ENCODE measurements at places on chromosomes 13 and 19.

DNA sequence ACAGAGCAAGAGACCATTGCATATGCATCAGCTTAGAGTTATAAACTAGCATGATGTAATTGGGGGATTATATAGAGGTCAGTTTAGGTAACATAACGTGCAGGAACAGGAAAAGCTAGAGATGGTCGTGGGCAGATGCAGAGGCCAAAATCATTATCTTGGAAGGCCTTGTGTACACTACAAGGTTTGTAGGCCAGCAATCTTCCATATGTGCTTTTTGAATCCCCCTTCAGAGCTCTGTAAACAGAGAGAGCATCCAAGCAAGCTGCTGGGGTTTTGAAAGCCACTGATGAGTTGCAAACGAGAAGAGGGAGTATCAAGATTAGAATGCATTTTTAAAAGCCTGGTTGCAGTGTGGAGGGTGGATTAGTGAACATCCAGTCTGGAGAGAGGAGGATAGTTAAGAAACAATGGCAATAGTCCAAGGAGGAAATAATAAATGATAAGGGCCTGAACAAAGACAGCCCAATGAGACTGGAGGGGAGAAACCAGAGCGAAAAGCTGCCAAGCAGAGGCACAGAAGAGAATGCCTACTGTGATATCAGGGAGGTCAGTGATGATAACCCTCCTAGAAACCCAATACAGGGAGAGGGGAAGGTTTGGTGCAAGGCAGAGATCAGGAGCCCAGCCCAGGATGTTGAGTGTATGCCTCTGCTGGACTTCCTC, 109.6 kb downstream of the ZAR1L start:
- DNase-seq, result no peak

GRCh38 chr19:46806656-46807055, 18.3 kb upstream of the SLC1A5 start:
- no peak for DNase-seq

- no peak for DNase-seq
Observed at GRCh38 chr19:40555978-40556689, 20.5 kb upstream of the SHKBP1 start.

DNA sequence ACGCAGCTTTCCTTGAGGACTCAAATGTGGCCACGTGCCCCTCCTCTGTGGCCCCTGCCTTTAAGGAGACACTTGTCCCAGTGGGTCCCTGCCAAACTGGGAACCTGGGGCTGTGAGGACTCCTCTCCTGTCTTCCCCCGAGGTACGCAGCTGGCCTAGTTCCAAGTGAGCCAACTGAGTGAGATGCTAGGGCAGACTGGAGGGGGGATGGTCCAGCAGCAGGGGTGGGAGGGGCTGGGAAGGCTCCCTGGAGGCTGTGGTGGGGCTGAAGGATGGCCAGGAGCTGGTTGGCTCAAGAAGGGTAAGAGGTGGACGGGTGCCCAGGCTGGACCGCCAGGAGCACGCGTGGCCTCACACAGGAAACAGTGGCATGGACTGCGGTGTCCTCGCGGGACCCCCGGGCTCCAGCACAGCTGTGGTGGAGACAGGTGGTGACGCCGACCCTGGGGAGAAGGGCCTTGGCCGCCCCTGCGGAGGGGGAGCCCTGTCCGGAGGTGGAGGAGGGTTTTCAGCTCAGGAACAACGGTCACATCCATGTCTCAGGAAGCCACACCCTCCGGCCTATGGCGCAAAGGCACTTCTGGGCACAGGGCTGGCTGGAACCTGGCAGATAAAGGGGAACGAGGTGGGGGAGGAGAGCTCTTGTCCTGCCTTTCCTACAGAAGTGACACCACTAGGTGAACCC, 45.8 kb downstream of the MLLT1 start:
- DNase-seq, result no peak

DNA sequence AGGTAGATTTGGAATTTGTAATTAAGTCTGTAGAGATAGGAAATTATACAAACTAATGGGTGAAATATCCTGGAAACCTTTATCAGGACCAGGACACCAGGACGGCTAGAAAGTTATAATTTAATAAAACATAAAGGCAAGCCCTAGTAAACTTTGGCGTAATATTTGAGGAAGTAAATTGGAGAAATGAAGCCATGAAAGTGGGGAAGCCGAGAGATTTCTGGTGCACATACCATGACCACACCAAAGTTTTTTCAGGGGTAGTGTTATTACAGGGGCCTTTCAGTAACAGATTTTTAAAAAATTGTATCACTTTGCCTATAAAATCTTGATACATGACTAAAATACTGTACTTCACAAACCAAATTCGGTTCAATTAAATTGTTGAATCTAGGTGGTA, 54.7 kb upstream of the URAD start:
- DNase-seq, result no peak

DNA sequence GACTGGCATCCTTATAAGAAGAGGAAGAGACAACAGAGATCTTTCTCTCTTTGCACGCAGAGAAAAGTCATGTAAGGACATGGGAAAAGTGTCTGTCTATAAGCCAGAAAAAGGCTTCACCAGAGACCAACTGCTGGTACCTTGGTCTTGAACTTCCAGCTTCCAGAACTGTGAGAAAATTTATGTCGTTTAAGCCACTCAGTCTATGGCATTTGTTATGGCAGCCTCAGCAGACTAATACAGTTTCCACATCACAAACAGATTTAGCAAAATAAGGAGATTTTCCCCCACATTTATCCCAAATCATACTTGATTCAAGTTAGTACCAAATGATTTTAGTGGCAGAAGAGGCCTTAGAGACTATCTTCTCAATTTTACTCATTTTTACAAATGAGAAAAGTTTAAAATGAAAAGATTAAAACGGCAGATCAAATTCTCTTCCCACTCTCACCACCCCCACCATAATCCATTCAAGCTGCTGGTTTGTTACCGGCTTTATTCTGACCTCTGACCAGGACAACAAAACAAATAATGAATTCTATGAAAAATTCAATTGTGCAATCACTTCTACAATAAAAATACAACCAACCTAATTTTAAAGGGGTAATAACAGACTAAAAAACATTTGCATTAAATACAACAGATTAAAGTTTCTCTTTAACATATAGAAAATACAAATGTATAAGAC, 316.3 kb downstream of the TBC1D4 start:
- DNase-seq, result no peak

DNA sequence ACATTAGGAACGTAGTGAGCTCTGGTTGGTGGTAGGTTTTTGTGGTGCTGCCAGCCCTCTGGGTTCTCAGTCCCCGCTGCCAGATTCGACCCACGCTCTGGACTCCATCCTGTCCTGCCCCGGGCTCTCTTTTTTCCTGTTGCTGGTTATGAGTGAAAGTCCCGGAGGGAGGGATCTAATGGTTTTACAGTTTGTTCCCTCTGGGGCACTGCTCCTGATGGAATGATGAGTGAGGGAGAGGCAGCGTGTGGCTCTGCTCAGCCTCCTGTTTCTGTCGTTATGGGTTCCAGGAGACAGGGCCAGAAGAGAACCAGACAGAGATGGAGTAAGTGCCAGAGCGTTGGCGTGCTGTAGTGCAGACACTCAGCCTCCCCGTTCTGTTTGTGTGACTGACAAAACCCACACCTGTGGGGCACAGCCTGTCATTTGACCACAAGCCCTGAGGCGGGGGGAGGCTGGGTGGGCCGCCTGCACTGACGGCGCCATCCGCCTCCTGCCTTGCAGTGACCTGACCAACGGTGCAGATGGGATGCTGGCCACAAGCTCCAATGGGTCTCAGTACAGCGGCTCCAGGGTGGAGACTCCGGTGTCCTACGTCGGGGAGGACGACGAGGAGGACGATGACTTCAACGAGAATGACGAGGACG, 18.3 kb downstream of the ATP4B start:
- no peak for DNase-seq

GRCh38 chr13:79307433-79307861, 98.6 kb downstream of the RBM26 start:
- no peak for DNase-seq

DNA sequence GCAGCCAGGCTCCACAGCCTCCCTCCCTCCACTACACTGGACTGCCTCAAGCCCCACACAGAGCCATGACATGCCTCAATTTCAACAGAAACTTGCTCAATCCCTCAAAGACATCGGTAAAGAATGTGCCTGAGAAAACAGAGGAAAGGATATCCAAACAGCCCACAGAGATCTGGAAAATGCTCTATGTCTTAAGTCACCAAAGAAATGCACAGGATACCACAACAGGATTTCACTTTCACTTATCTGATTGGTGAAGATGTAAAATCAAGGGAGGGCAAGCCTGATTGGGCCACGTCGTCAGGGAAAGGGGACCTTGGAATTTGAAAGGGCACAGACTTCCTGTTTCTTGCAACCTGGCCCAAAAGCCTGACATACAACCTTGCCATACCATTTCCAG, 14.2 kb downstream of the CACNA1A start:
- no peak for DNase-seq

DNA sequence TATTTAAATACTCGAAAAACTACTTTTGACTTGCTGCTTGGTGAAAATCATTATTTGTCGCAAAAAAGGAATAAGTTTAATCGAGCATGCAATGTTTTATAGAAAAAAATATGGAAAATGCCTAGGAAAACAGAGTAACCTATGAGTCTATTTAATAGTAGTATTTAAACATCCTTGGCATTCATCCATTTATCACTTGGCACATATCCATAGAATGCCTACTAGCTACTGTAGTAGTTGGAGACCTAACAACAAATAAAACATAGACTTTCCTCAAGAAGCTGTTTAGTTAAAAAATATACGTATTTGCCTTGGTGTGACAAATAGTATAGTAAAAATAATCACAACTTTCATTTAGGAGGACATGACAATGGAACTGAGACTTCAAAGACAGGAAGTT, 302.1 kb downstream of the DIAPH3 start:
- DNase-seq, result no peak

DNA sequence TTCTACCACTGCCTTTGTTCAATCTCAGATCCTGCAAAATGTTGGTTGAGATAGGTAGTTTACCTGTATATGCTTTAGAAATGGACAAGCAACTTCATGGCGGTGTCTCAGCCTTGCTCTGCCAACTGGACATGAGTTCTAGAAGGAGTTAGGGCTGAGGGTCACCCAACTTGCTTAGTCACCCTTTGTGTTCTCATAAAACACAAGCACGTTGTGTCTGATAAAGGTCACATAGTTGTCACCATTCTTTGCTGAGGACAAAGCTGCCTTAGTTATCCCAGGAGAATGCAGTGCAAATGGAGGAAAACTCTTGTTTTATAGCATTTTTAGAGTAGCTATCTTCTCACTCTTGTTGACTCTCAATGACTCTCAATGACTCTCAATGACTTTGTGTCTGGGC, 218.4 kb upstream of the TMTC4 start:
- no peak for DNase-seq

GRCh38 chr19:2543463-2544442, 67.8 kb downstream of the GADD45B start:
- peak; percentile 83 for DNase-seq

DNA sequence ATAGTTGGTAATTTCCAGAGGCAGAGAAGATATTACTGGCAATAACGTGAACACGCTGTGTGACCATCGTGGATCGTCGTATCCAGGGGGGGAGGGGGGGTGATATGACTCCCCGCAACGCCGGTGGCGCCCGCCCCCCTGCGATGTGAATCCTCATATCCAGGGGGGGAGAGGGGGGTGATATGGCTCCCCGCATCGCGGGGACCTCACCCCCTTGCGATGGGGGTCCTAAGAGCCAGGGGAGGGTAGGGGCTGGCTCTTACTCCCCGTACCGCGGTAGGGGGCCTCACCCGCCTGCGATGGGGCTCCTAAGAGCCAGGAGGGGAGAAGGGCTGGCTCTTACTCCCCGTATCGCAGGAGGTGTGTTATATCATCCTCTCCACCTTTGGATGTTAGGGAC, 31.3 kb upstream of the RGCC start:
- DNase-seq, result no peak

- no peak for DNase-seq
Observed at GRCh38 chr13:33087091-33087490, 70.9 kb downstream of the KL start.

- no peak for DNase-seq
Observed at GRCh38 chr19:3162418-3163229, 15.9 kb upstream of the S1PR4 start.

DNA sequence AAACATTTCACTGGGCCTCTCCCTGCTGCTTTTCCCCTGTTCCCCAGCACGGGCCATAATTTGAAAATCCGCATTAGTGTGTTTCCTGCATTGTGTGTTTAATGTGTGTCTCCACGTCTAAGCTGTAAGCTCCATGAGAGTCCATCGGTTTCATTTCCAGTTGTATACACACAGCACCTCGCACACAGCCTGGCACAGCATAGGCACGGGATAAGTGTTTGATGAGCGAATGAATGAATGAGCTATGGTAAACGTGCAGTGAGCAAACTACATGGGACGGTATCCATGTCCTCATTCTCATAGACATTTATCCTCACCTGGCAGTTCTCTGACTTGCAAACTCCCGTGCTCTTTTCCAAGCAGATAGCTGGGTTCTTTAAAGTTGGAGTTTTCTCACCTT, 106.1 kb downstream of the RAB20 start:
- no peak for DNase-seq

DNA sequence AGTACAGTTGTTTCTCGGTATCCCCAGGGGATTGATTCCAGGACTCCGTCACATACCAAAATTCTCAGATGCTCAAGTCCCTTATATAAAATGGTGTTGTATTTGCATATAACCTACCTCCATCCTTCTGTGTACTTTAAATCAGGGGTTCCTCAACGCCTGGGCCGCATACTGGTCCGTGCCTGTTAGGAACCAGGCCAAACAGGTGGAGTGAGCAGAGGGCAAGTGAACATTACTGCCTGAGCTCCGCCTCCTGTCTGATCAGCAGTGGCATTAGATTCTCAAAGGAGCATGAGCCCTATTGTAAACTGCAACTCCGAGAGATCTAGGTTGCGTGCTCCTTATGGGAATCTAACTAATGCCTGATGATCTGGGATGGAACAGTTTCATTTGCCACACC, 42.2 kb upstream of the KCTD4 start:
- DNase-seq, result no peak

DNA sequence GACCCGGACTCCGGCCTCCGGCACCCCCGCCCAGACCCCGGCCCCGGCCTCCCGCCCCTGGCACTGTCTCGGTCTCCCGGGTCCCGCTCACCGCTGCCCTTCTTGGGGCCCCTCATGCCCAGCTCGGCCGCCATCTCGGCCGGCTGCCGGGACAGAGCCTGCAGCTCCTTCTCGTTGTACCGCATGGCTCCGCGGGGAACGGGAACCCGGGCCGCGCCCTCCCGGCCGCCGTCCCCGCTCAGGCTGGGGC, 140 bp downstream of the PLEKHJ1 start:
- no peak for DNase-seq

GRCh38 chr13:21834521-21834920, 163.6 kb downstream of the FGF9 start:
- DNase-seq, result no peak

DNA sequence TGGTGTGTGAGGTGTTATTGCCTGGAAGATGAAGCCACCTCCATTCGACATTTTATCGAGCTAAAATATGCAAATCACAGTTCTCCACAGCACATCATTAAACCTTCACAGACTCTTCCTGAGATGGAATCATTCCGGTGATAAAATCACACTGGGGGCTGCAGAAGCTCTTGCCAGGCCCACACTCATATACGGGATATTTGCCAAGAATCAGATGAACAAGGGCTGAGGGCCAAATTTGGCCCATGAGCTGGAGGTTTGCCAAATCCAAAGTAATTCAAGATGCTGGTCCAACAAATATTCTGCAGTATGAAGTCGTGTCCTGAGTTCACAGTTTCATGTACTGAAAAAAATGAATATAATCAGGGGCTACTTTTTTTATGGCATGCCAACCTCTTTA, 16.7 kb upstream of the RXFP2 start:
- no peak for DNase-seq
